Astrocyte (in vitro differentiated cells and primary cell): ENCODE measurements at places on chromosomes 2 and 18. TPM values are rescaled to one million over a fixed set of nuclear protein-coding genes. Genes with fewer than 3 reads are reported as not detected.

DNA sequence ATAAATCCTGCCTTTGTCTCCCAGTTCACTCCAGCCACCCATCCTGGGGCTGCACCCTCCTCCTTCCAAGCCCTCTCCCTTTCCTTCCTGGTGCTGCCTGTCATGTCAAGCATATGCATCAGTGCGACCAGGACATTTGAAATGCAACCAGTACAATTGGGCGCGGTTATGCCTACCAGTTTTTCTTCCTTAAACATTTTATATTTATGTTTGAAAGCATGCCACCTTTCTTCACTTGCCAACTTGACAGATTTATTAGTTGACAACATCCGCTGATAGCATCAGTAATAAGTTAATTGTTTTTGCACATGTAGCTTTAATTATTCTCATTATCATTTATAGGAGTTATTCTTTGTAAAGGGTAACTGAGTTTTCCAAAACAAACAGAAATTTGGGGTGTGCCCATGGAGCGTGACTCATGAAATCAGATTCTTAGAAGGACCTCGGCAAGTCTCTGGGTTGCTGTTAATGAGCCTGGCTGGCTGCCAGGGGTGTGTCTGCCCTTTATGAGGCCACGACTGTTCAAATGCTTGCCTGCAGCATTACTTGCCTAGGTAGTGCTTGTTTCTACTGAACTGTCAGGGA, 32.8 kb upstream of the IL1B start:
- H3K4me1 ChIP-seq, result peaks cover 8% of the 10 kb centered on the region
- DNase-seq, result peak; percentile 92
- no peak overlapping the region for H3K27ac ChIP-seq
- H3K27me3 ChIP-seq, result no peaks in the 10 kb centered on the region
- no peaks in the 10 kb centered on the region for H3K36me3 ChIP-seq
- no peak overlapping the region for H3K4me3 ChIP-seq

GRCh38 chr2:226707499-226707898, 92.1 kb downstream of the IRS1 start:
- H3K27me3 ChIP-seq, result no peaks in the 10 kb centered on the region
- no peak for DNase-seq
- H3K4me3 ChIP-seq, result no peak overlapping the region
- H3K27ac ChIP-seq, result no peak overlapping the region
- H3K4me1 ChIP-seq, result no peaks in the 10 kb centered on the region
- H3K36me3 ChIP-seq, result no peaks in the 10 kb centered on the region

DNA sequence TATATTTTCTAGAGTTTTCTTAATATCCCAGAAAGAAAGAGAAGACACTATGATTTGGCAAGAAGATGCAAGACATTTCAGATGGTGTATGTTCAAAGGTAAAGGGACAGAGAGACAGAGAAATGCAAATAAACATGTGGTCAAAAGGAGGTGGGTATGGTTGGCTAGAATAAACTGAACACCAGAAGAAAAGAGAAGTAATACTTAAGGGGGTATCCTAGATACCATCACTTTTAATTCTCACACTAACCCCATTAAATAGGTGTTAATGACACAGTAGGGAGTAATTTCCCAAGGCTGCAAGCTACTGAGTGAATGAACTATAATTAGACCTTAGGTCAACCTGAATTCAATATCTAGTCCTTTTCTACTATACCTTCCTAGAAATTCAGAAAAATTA, 111.2 kb upstream of the CD226 start:
- H3K27ac ChIP-seq, result no peak overlapping the region
- H3K4me1 ChIP-seq, result no peaks in the 10 kb centered on the region
- H3K27me3 ChIP-seq, result no peaks in the 10 kb centered on the region
- DNase-seq, result no peak
- H3K4me3 ChIP-seq, result no peak overlapping the region

SULT1C2 gene
- total RNA-seq, result 0.23 TPM in 1 of 2 replicates, not detected in the other

GRCh38 chr2:12313445-12314126, 403.1 kb upstream of the TRIB2 start:
- no peak for DNase-seq
- no peaks in the 10 kb centered on the region for H3K36me3 ChIP-seq
- peaks cover 20% of the 10 kb centered on the region for H3K4me1 ChIP-seq
- H3K27ac ChIP-seq, result no peak overlapping the region
- H3K4me3 ChIP-seq, result no peak overlapping the region

CGREF1 gene
- total RNA-seq, result 1.8 and 3.0 TPM in 2 replicates

DNA sequence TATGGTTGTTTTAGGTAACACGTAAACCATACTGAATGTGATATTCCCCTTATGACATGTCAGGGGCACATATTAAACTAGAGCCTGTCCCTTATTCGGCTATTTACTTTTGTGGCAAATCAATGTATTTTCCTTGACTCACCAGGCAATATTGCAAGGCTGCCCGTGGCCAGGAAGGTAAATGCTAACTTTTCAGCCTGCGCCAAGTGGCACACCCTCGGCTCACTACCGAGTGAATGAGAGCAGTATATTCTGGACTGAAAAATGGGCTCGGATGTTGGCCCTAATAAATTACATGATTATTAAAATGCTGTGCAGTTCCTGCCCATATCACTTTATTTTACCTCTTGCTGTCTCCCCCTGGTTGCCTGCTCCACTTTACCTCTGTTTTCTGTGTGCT, 46.7 kb downstream of the POU3F3 start:
- H3K4me1 ChIP-seq, result peaks cover 6% of the 10 kb centered on the region
- H3K27ac ChIP-seq, result no peak overlapping the region
- no peaks in the 10 kb centered on the region for H3K36me3 ChIP-seq
- no peaks in the 10 kb centered on the region for H3K27me3 ChIP-seq
- no peak overlapping the region for H3K4me3 ChIP-seq

NRP2 gene
- total RNA-seq, result 68.5 and 76.7 TPM in 2 replicates

- no peaks in the 10 kb centered on the region for H3K27me3 ChIP-seq
- peaks cover 8% of the 10 kb centered on the region for H3K4me1 ChIP-seq
- H3K27ac ChIP-seq, result peak overlapping the region; percentile 48
- H3K36me3 ChIP-seq, result no peaks in the 10 kb centered on the region
These were observed 254.7 kb downstream of the MREG start for GRCh38 chr2:215758691-215759090.

DNA sequence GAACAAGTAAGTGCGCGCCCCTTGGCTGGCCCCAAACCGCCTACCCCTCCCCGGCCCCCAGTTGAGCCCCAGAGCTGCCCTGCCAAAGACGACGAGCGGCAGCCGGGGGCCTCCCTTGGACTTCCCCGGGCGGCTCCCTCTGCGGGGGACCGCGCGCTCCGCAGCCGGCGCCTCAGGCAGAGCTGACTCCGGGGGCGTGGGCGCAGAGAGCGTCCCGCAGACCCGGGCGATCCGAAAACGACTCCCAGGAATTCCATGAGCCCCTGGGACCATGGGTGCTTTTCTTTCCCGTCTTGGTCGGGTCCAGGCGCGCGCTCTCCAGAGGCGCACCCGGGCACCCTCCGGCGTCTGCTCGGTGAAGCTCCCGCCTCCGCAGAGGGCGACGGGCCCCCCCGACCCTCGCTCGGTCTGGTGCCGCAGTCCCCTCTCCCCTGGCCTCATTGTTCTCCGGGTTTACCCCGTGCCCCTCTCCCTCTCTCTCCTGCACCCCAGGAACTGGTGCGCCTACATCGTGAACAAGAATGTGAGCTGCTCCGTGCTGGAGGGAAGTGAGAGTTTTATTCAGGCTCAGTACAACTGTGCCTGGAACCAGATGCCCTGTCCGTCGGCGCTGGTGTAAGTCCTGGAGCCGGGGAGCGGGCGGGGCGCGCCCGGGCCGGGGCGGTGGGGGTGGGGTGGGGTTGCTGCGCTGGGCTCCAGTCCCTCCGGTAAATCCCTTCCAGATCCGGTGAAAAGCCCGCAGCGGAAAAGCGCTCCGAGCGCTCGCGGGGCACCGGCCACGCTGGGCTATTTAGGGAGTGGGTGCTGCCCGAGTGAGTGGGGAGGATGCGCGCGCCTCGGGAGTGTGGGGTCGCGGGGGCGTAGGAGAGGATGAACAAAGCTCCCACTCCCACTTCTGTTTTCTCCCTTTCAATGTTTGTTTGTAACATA, 776 bp downstream of the EMILIN2 start:
- H3K27me3 ChIP-seq, result peaks cover 22% of the 10 kb centered on the region
- H3K27ac ChIP-seq, result no peak overlapping the region
- H3K4me3 ChIP-seq, result peak overlapping the region; percentile 56

GRCh38 chr18:28048612-28049011, 128.3 kb downstream of the CDH2 start:
- H3K27me3 ChIP-seq, result no peaks in the 10 kb centered on the region
- H3K36me3 ChIP-seq, result peaks cover 13% of the 10 kb centered on the region
- H3K4me1 ChIP-seq, result peaks cover 22% of the 10 kb centered on the region
- no peak overlapping the region for H3K4me3 ChIP-seq

TGFBRAP1 gene
- total RNA-seq, result 25.1 and 26.1 TPM in 2 replicates

MBOAT2 gene
- total RNA-seq, result 54.6 and 58.0 TPM in 2 replicates

DNA sequence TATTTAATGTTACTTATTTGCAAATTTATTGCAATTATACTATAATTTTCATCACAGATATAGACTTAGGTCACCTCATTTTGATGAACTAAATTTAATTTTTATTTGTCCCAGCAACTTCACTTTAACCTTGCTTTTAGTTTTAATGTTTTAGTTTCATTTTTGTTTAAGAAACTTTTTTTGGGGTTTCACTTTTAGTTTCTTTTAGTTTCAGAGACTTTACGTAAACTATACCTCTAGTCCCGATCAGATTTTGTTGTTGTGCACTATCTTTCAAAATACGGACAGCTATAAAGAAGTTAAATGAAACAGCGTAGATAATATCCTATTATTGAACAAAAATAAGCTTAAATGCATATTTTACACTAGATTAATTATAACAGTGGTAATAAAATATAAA, 460.5 kb downstream of the ERBB4 start:
- DNase-seq, result no peak
- H3K27ac ChIP-seq, result no peak overlapping the region
- H3K36me3 ChIP-seq, result no peaks in the 10 kb centered on the region
- H3K4me1 ChIP-seq, result no peaks in the 10 kb centered on the region

DNA sequence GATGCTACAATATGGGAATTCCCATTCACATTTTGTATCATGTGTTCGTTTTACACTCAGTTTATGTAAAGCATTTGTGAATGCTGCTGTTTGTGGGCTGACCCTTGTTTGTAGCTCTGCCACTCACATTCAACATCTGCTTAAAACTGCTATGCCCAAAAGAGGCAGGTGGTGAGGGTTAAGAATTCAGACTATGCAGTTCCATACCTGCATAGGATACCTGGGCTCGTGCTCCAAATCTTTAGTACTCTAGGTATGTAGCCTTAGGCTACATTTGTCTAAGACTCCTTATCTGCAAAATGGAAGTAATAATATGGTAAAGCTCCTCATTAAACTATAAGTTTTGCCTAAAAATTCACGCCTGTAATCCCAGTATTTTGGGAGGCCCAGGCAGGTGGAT, 199.5 kb downstream of the GPD2 start:
- H3K27ac ChIP-seq, result no peak overlapping the region
- H3K4me3 ChIP-seq, result no peak overlapping the region
- no peak for DNase-seq
- H3K27me3 ChIP-seq, result no peaks in the 10 kb centered on the region
- no peaks in the 10 kb centered on the region for H3K36me3 ChIP-seq
- H3K4me1 ChIP-seq, result no peaks in the 10 kb centered on the region

ABHD1 gene
- total RNA-seq, result not detected in 2 replicates

TMEM17 gene
- total RNA-seq, result 2.7 and 4.0 TPM in 2 replicates

DNA sequence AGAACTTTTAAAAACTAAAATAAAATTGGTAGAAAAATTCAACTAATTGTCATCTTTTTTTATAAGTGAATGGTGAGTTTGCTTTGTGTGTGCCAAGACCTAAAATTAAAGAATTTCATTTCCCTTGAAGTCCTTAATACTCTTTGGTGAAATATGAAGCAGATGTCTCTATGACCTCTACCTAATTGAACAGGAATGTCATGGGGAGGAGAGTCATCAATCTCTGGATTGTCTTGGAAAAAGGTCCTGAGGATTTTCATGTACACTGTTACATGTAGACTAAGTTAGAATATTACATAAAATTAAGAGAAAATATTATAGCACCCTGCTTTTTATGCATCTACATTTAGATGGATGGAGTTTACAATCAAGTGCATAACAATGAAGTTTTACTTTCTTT, 177.9 kb upstream of the LRP1B start:
- DNase-seq, result peak; percentile 37
- no peaks in the 10 kb centered on the region for H3K36me3 ChIP-seq
- no peak overlapping the region for H3K27ac ChIP-seq
- H3K4me1 ChIP-seq, result no peaks in the 10 kb centered on the region
- no peak overlapping the region for H3K4me3 ChIP-seq

- no peak overlapping the region for H3K4me3 ChIP-seq
- H3K27ac ChIP-seq, result no peak overlapping the region
These were observed 79.4 kb upstream of the SMAD7 start for GRCh38 chr18:49030138-49030537.

DNA sequence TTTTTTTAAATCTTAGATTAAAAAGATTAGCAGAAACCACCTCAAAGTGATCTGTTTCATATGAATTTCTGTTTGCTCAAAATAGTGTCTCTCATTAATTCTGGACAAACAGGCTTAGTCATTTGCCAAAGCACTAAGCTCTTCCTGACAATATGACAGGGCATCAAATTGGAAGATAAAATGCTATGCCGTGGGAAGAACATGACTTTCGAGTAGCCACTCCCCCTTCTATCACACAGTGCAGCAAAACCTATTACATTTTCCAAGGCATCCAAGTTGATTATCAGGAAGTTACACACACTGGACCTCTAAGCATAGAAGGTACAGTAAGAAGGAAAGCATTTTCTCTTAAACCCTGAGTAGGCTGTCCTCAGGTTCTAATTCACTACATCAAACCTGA, 89.5 kb downstream of the STK39 start:
- peaks cover 11% of the 10 kb centered on the region for H3K4me1 ChIP-seq
- peaks cover 3% of the 10 kb centered on the region for H3K36me3 ChIP-seq
- no peak overlapping the region for H3K27ac ChIP-seq
- DNase-seq, result peak; percentile 35

CTDSP1 gene
- total RNA-seq, result 41.8 and 45.0 TPM in 2 replicates

DNA sequence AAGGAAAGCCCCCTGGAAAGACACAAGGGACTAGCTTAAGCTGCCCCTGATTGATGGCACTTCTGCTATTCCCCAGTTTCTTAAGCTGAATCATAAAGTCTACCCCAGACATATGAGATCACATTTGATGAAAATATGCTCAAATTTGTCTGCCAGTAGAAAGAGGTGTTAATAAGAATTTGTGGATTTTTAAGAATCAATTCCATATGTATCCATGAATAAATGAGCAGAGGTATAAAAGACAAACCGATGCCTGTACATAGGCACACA, 119.9 kb downstream of the CCBE1 start:
- H3K4me1 ChIP-seq, result no peaks in the 10 kb centered on the region
- H3K36me3 ChIP-seq, result no peaks in the 10 kb centered on the region
- no peak overlapping the region for H3K4me3 ChIP-seq
- H3K27ac ChIP-seq, result no peak overlapping the region

GRCh38 chr2:75241696-75242095, 42.4 kb upstream of the TACR1 start:
- H3K4me3 ChIP-seq, result no peak overlapping the region
- peaks cover 10% of the 10 kb centered on the region for H3K4me1 ChIP-seq
- H3K27me3 ChIP-seq, result no peaks in the 10 kb centered on the region

DNA sequence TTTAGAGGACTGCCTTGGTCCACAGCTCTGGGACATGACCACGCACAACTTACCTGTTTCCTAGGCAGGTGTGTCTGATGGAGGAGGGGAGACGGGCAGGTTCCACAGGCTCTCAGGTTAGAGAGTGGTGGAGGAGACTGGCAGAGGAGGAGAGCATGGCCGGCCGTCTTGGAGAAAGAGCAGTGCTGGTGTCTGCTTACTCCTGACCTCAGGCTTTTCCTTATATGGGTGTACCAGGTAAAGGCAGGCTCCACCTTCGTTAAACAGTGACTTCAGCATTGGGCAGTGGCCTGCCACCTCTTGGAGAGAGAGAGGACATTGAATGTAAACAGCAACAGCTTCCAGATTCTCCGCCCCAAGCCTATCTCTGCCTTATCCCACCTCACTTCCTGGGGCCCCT, at the start of gene CAPN13:
TSS of gene CAPN13 (minus strand) at position 198 of the 400 bp plus-strand sequence. CDS start 20,121 bp downstream, outside the sequence.
- no peak for DNase-seq
- no peak within 1 kb of the TSS for H3K27ac ChIP-seq
- H3K4me1 ChIP-seq, result no peaks in the 10 kb centered on the region
- no peaks in the 10 kb centered on the region for H3K27me3 ChIP-seq
- no peak within 1 kb of the TSS for H3K4me3 ChIP-seq
- H3K36me3 ChIP-seq, result no peaks in the 10 kb centered on the region
